Stimulated activated CD4-positive, alpha-beta T cell treated with anti-CD3 and anti-CD28 coated beads, TNF-alpha, amount 100 ng/mL, for 1 hour (primary cell): ENCODE measurements at places on chromosomes 3 and 15.

- DNase-seq = no peak
Measured at GRCh38 chr15:71811752-71812735, 1.7 kb downstream of the NR2E3 start.

DNA sequence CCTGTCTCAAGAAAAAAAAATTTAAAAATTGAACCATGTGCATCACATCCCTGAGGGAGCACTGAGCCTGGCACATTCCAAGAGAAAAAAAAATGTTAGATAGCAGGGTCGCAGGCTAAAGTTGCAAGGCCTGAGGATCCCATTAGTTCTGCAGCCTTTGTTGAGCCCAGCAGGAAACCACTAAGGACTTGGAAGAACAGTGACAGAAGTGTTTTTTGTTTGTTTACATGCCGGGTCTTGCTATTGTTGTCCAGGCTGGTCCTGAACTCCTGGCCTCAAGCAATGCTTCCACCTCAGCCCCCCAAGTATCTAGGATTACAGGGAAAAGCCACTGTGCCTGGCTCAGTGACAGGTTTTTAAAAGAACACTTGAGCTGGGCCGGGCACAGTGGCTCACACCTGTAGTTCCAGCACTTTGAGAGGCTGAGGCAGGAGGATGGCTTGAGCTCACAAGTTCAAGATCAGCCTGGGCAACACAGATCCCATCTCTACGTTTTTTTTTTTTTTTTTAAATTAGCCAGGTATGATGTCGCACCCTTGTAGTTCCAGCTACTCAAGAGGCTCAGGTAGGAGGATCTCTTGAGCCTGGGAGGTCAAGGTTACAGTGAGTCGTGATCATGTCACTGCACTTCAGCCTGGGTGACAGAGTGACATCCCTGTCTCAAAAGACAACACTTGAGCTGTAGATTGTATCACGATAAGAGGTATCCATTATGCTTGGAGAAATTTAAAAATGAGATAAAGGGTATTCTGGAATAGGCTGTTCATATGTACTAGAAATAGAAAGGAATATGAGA, 15.2 kb downstream of the CHAC1 start:
- no peak for DNase-seq

DNA sequence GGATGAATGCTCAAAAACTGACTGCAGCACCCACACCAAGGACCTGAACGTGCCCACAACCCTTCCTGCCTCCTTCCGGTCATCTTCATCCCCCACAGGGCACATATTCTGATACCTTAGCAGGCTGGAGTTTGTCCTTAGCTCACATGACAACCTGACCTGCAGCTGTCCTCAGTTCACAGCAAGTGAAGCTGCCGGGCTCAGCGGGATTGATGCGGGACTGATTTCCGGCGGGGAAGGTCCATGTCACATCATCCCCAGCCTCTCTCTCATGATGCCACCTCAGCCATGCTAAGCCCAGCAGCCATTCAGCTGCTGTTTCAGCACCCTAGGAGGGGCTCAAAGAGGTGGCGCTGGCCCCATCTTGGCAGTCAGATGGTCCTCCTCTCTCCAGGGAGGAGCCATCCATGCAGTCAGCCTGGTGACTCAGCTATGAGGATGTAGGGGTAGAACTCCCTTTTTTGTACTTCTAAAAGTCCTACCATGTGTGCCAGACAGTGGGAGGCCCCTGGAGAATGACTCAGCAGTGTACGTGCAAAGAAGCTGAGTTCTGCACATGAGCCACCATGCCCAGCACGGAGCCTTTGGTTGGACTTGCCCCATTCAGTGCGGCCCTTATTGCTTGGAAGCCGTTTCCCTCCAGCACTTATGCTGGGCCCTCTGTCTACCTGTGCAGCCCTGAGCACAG, 9.5 kb downstream of the CA12 start:
- DNase-seq = no peak

- no peak for DNase-seq
Measured at GRCh38 chr3:58411036-58411435, 22.6 kb downstream of the PDHB start.

DNA sequence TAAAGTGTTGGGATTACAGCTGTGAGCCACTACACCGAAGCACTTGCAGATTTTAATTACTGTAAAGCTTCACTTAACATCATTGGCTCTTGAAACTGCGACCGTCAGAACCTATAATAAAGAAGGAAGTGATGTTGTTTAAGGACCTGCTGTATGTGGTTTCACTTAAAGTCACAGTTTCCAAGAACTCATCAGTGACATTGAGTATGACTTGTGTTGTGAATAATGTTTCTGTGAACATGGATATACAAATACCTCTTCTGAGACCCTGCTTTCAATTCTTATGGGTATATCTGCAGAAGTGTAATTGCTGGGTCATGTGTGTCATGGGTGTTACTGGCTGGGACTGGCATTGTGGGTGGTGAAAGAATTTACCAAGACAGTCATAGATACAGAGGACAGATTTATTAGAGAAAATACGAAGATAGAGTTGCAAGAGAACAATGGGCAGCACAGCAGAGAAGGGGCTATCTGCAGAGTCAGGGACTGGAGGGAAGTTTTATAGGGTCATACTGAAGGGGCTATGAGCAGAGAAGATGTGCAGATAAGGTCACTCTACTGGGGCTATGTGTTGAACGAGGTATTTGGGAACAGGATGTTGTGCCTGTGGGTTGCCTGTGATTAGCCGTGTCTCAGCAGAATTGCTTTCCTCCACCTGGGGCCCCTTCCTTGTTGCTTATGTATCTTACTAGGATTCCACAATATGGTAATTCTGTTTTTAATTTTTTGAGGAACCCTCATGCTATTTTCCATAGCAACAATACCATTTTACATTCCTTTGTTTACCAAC, 4.5 kb downstream of the NDUFB5 start:
- DNase-seq = no peak

DNA sequence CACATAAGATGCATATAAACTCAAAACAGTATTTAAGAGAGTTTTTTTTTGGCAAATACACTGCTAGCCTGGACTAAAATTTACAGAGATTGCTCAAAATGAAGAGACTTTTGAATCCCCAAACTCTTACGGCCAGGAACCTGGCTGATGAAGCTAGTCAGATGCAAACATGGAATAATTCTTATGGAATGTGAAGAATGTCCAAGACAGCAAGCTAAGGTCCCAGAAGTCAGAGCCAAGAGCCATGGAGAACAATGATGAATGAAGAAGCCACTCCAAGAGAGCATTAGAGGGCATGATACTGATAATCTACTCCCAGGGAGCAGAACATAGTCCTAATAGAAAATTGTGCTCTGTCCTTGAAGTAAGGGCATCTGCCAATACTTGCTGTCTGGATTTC, 705.5 kb downstream of the DIPK2A start:
- DNase-seq = no peak

DNA sequence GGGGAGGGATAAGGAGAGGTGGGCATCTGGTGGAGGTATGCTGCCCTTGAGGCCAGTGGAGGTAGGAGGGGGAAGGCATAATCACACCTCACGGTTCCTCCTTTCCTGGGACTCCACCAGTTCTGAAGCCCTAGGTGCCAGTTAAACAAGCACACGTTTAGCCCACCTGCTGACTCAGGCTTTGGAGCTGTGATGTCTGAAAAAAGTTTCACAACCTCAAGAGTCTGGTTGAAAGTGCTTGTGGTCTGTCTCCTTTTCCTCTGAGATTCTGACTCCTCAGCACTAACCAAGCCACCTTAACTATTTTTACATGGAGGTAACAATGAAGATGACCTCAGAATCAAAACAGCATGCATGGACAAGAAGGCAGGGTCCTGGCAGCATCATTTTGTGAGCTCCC, 23.0 kb downstream of the HPS3 start:
- DNase-seq = no peak

DNA sequence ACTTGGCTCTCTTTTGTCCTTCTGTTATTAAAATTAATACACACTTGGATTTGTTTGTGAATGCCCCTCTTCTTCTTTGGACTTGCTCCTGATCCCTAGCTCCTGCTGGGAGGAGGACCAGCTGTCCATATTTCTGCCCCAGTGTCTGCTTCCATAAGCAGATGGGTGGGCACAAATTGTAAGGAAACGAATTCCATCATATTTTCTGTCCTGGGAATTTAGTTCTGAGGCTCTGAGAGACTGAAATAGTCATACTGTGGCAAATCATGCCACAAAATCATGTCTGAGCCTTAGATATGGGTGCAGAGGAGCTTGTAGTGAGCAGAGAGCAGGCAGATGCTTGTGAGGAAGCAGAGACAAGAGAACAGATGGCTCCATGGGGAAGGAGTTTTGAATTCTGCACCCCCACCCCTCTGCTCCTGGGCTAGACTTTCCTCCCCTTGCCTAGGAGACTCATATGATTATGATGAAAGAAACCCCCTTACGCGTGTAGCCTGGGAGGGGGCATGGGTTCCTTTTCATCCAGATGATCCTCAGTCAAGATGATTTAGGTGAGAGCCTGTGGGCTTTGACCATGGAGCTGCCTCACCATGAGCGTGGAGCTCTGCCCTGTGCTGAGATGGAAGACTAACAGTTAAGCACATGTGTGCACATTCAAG, 50.6 kb downstream of the SV2B start:
- DNase-seq = no peak

GRCh38 chr15:29674661-29675533, 147.4 kb downstream of the TJP1 start:
- no peak for DNase-seq

DNA sequence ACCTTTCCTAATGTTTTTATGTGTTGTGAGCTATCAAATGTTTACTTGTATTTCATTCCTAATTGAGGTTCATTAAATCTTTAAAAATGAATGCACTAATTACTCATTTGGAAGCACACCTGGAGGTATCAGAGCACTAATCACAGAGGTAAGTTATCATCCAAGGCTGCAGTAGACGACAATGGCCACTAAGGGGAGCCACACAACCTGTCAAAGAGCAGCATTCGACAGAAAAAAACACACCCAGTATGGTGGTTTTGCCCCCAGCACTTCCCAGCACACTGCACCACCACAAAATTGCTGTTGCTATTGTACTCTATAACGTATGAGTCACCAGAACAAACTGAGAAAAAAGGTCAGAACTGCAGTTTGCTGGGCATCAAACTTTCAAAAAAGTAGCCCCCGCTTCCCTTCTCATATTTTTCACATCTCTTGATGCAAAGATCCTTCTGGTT, 205.9 kb upstream of the IGF1R start:
- peak; percentile 26 for DNase-seq

DNA sequence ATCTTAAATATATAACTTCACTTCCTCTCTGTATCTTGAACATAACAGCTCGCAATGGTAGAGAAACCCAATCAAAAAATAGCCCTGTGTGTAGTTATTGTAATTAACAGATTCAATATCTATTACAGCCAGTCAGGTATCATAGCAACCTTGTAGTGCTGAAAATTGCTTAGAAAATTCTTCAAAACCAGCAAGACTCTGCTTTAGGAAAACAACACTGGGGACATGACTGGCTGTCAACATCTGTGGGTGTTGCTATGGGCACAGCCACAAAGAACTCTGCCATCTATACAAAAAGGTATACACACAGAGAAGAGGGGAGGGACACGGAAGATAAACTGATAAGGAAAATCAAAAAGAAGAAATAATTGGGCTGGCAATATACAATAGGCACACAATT, 101.2 kb downstream of the WDR72 start:
- DNase-seq = no peak

DNA sequence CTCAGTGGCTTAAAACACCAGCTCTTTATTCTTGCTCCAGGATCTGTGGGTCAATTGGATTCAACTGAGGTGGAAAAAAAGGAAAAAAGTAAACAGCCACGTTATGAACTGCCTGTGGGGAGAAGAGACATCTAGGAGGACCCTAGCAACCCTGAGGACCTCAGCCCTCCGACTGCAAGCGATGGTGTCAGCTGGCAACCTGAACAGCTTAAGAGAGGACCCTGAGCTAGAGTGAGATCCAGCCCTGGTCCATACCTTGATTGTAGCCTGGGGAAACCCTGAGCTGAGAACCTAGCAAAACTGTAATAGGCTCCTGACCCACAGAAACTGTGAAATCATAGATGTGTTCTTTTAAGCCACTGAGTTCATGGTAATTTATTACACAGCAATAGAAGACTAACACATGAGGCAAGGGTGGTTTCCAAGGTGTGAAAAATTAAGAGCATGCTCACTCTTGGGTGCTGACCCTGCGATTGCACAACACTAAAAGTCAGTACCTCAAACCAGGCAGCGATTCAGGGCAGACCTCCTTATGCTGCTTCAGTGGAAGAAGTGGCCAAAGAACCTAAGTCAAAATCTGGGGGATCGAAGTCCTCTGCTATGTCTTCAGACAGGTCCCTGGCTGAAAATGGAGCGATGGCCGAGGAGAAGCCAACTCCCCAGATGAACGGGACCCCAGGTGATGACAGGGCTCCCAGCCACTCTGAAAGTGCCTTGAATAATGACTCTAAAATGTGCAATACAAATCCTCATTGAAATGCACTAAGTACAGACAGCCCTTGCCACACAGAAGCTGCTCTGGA, 57.7 kb downstream of the GASK1A start:
- DNase-seq = no peak

GRCh38 chr3:141828890-141829289, 47.6 kb upstream of the ATP1B3 start:
- no peak for DNase-seq

DNA sequence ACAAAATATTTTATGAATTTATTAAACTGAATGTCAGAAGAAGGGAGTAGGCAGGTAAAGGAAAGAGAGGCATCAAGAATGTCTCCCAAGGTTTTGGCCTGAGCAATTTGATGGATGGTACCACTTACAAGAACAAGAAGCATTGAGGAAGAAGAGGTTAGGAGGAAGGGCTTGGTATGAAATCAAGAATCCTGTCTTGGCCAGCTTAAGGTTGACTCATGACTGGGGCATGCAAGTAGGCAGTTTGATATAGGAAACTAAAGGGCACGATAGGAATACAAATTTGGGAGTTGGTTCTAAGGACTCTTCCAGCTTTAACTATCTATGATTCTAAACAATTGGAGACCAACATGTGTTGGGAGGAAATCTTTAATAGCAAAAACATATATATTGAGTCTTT, 79.1 kb downstream of the NTRK3 start:
- DNase-seq = no peak

DNA sequence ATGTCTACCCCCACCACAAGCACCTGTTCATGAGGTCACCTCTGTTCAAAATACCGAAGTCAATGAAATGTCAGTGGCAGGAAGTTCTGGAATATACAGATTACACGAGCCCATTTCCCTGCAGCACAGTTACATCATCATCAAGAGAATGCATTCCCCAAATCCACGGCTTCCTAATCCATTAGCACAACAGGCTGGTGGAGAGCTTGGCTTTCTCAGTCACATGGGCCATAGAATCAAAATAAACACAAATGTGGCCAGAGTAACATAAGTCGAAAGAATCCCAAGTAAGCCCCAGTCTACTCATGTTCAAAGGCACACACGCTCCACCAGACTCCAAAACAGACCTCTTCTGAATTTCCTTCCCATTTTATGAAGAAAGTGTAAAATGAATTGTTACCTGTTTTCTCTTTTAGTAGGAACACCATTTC, 419.3 kb downstream of the MAGI1 start:
- DNase-seq = no peak

DNA sequence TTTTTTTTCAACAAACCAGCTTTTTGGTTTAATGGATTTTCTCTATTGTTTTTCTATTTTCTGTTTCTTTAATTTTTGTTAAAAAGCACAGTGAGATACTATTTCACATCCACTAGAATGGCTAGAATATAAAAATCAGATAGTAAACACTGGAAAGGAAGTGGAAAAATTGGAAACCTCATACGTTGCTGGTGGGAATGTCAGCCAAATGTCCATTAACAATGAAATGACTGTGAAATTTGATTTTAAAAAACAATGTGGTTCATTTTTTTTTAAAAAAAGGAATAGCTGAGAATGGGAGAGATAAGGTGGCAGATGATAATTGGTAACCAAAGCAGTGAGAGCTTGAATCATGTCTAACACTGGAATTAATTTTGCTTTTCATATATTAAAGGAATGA, 19.9 kb downstream of the NR2C2 start:
- no peak for DNase-seq

- no peak for DNase-seq
Measured at GRCh38 chr3:86239946-86240345, 751.0 kb downstream of the VGLL3 start.
